ENCODE measurements at places on chromosomes 16 and 17.

DNA sequence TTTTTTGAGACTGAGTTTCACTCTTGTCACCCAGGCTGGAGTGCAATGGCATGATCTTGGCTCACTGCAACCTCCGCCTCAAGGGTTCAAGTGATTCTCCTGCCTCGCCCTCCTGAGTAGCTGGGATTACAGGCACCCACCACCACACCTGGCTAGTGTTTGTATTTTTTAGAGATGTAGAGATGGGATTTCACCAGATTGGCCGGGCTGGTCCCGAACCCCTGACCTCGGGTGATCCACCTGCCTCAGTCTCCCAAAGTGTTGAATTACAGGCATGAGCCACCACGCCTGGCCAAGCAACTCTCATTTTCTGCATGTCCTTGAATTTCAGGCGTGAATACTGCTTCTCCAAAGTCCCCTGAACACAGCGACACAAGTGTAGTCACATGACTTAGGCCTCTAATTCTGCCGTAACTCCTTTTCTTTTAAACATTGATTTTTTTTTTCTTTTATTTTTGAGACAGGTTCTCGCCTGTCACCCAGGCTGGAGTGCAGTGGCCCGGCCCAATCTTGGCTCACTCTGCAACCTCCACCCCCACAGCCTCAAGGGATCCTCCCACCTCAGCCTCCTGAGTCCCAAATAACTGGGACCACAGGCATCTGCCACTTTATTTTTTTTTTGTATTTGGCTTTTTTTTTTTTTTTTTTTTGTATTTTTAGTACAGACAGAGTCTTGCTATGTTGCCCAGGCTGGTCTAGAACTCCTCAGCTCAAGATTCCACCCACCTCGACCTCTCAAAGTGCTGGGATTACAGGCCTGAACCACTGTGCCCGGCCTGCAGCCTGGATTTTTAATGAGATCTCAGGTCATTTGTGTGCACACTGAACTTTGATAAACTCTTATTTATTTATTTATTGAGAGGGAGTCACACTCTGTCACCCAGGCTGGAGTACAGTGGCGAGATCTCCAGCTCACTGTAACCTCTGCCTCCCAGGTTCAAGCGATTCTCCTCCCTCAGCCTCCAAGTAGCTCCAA is 124.6 kb downstream of the KCNJ18 start:
- DNase-seq, result no peak

DNA sequence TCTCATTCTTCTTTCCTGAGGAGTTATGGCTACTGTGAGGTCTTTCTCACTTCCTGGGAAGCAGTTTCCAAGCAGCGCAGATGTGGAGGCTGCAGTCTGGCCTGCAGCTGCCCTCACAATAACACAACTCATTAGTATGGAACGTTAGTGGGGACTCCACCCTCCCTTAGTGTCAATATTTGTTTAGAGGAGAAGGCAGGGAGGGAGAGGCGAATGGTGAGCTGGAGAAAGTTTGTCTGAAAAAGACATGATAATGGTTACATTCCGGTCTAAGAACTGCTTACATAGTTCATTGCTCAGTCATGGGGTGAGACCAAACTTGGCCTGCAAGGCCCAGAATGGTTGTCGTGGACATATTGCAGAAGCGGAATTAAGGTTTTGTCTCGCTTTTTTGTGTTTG is 170.2 kb downstream of the HS3ST3B1 start:
- no peak for DNase-seq

DNA sequence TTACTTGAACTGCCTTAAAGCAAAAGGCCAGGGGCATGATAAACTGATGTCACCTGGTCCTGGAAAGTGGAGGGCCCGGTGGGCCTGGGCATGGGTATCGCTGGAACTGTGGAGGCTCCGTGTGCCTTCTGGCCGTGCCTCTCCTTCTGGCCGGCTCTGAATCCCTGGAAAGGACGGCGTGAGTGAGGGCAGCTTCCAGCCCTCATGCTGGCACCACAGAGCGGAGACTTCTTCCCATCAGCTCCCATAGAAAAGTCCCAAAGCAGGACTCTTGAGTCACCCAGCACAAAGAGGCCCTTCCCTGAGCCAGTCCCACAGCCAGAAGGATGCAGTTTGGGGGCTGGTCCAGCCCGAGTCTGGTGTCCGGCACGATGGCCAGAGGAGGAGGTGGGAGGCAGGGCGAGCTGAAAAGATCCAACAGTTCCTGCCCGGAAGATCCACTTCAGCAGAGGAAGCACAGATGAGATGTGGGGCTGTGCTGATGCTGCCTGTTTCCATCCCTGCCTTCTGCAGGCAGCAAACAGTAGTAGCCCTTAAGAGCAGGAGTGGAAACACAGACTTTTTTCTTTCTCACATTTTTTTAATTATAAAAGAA is 7.8 kb downstream of the GAA start:
- DNase-seq, result no peak

DNA sequence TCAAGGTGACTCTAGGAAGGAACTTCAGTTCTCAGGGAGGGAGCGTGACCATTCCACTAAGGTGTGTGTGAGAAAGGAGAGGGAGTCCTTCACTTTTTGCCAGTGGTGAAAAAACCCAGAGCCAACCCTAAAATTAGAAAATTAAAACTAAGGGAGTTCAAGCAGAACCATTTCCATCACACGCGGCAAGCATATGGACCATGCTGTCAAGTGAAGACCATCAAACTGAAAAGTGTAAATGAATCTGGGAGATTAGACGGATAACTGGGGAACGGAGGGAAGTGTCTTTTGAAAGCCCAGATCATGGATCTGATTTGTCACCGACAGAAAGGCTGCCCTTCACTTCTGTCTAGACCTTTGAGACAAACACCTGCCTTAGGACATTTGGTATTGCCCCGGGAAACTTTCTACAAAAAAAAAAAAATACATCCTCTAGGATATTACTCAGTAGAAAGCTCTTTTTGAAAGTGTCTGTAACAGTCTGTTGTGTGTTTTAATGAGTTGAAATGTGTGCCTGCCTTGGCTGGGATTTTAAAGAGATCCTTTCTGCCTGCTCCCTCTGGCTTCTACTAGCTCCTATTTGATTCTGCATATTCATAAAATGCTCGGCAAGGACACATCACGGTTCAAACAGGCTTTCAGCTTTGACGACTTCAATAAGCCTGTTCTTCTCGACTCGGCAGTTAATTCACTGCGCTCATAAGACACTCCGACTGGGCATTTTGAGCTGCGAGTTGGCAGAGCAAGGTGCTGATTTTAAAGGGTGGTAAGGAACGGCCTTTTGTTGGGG is 81.4 kb upstream of the ERCC4 start:
- no peak for DNase-seq

DNA sequence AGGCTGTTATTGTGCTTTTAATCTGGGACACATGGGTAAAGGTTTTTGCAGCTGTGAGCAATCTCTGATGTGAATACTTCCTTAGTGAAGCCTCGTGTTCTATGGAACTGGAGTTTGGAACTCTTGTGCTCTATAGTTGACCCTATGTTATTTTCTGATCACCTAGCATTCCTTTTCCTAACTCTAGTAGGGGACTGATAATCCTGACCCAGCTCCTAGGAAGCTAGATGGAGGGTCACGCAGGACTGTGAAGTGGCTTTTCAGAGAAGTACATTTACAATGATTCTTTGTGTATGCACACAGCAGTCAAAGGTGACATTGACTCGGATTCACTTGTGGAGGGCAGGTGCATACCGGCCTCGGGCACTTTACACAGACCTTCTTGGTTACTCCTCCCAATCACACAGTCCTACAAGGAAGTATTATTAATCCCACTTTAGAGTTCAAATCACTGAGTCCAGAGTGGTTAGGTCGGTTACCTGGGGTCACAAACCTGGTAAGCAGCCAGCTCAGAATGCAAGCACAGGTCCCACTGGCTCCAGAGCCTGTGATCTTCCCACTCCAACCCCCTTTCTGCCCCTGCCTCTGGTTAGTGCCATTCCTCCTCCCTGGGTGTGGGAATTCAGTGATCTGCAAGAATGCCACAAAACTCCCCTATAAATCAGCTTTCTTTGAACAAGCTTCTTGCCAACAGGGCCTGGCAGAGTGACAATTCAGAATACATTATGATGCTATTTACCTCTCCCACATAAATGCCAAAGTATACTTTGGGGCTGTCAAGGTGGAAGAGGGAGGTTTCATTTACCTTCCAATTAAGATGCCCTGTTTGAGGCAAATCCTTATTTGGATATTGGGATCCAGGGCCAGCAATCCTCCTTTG is 7.1 kb downstream of the CHD9NB start:
- peak; percentile 67 for DNase-seq

- no peak for DNase-seq
Measured at GRCh38 chr16:2795395-2796143, 2.7 kb upstream of the PRSS41 start.

GRCh38 chr17:31401456-31402254 is 10.2 kb downstream of the RAB11FIP4 start:
- DNase-seq, result no peak

GRCh38 chr17:58279016-58279711 is 1.6 kb downstream of the MPO start:
- peak; percentile 18 for DNase-seq

- no peak for DNase-seq
Measured at GRCh38 chr16:13038591-13038990, 137.2 kb downstream of the SHISA9 start.

DNA sequence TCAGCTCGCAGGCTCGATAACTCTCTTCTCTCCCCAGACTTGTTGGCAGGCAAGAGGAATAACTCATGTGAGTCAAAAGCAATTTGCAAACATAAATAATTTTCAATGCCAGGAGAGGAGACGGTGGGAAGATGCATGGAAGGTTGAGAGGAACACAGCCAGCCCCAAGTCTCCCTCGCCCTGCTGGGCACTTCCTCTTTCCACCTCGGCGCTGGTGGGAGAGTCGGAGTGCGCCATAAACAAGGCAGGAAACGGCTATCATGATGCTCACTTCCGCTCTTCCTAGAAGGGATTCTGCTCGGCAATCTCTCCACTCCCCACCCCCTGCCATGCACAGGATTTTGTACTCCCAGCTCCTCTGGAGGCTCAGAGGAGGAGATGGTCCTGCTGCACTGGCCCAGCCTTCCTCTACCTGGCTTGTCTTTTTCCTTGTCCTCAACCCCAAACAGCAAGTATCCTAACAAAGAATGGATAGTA is 13.0 kb downstream of the CBX4 start:
- no peak for DNase-seq

GRCh38 chr17:10116753-10117420 is 81.5 kb downstream of the GAS7 start:
- no peak for DNase-seq

- DNase-seq, result peak; percentile 79
Measured at GRCh38 chr16:55944377-55944802, 69.2 kb upstream of the CES5A start.

- peak; percentile 64 for DNase-seq
Measured at GRCh38 chr17:29176558-29177351, 3.4 kb downstream of the MYO18A start.

- DNase-seq, result no peak
Measured at GRCh38 chr16:20484726-20485125, 33.4 kb downstream of the ACSM2A start.

- no peak for DNase-seq
Measured at GRCh38 chr17:28159004-28159403, 116.5 kb downstream of the NLK start.

DNA sequence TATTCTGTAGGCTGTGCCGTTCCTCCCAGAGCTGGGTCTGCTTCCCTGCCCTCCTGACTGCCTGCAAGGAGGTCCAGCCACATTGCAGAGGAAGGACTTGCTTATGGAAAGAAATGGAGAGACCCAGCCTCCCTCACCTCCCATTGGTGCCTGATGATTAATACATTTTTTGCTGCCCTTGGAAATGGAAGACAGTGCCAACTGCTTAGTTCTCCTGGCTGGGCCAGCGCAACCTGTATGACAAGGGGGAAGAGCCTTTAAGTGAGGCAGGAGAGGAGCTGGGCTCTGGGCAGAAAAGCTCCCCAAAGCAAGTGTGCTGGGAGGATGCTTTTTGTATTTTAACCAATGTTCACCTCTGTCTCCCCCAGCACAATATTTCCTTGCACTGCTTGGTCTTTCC is 238.5 kb downstream of the SOX9 start:
- DNase-seq, result no peak

- DNase-seq, result peak; percentile 66
Measured at GRCh38 chr17:39755554-39756379, 18.0 kb downstream of the GRB7 start.

All from astrocyte of the hippocampus (primary cell).